Sigmoid colon (tissue), 7 donors: ENCODE measurements at places on chromosomes 6 and 20. TPM values are rescaled to one million over a fixed set of nuclear protein-coding genes. Genes with fewer than 3 reads are reported as not detected.

SIRPD gene
- total RNA-seq, result not detected

PLG gene
- total RNA-seq, result not detected

THBS2 gene
- 46.6 TPM for total RNA-seq

MLIP gene
- total RNA-seq, result 0.71 TPM

KIF13A gene
- 67.3 TPM for total RNA-seq

CDKN1A gene
- total RNA-seq, result 35.7 TPM

GRCh38 chr6:48186746-48187145, 75.7 kb upstream of the PTCHD4 start:
- no peak for DNase-seq

- DNase-seq, result no peak
These were observed 84.1 kb downstream of the PRDM1 start for GRCh38 chr6:106170030-106170791.

GRCh38 chr6:167094436-167094819, 28.5 kb upstream of the CCR6 start:
- DNase-seq, result no peak

- peak; percentile 96 for DNase-seq
These were observed 109.9 kb downstream of the NOL4L start for GRCh38 chr20:32474967-32475811.

- DNase-seq, result peak; percentile 92
These were observed at the start of gene PRRC2A for GRCh38 chr6:31620586-31621319. Gene PRRC2A, plus strand, starts transcription at chr6:31620715. Its CDS starts 2,075 bp downstream, at chr6:31622790.

DNA sequence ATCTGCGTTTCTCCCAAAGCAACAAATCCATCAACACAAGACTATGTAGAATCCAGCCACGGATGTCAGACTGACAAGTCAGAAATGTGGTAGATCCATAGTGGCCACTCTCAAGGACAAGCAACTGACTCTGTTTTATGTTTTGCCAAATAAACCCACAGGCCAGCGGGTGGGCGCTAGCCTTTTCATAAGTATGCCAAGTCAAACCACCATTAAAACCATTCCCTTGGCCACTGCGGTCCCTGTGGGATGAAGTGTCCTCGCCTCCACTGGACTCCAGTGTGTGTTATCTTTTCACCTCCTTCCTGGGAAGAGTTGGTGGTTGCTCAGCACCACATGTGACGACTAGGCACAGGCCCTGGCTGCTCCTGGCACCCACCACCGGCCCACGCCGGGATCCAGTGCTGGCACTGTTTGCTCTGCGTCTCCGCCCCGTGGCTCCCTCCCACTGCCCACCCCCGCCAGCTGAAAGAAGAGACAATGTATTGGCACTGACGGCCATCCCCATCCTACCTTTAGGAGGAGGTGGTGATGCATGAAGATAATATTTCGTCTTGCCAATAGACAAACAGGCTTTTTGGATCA, 103.4 kb downstream of the FOXC1 start:
- DNase-seq, result no peak

- DNase-seq, result peak; percentile 68
These were observed 628 bp downstream of the RBM24 start for GRCh38 chr6:17281497-17282481.

GRCh38 chr20:33163856-33164762, 3.9 kb upstream of the BPIFA2 start:
- no peak for DNase-seq

- no peak for DNase-seq
These were observed 1.9 kb upstream of the ELOVL4 start for GRCh38 chr6:79949233-79949632.

GRCh38 chr20:10987651-10988383, 314.0 kb upstream of the JAG1 start:
- DNase-seq, result no peak

DNA sequence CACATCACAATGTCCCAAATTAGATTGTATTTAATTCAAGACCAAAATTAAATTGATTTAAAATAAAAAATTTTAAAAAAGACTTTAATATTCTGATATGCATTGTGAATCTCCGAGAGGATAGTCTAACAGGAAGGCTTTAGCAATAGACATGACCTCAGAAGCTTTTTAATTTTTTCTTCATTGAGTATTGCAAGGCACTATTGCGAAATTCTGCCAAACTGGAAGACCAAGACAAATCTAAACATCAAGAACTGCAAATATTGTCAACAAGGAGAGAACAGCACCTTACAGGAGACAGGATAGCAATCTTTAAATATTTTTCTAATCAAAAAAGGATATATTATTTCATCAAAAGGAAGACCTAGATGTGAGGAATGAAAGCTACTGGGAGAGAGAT, 56.9 kb downstream of the BMP5 start:
- no peak for DNase-seq

DNA sequence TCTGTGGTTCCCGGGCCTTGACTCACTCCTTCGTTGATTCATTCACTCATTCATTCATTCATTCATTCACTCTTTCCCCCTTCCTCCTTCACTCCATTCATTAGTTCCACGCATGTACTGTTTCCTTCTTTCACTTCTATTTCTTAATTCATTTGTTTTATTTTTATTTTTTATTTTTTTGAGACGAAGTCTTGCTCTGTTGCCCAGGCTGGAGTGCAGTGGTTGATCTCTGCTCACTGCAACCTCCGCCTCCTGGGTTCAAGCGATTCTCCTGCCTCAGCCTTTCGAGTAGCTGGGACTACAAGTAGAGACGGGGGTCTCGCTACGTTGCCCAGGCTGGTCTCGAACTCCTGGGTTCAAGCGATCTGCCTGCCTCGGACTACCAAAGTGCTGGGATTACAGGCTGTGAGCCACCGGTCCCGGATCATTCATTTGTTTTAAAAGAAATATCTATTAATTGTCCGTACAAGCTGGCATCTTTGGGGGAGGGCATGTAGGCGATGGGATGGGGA, 427 bp upstream of the NFKBIE start:
- DNase-seq, result no peak

GRCh38 chr20:21339499-21339898, 36.4 kb downstream of the XRN2 start:
- DNase-seq, result no peak

DNA sequence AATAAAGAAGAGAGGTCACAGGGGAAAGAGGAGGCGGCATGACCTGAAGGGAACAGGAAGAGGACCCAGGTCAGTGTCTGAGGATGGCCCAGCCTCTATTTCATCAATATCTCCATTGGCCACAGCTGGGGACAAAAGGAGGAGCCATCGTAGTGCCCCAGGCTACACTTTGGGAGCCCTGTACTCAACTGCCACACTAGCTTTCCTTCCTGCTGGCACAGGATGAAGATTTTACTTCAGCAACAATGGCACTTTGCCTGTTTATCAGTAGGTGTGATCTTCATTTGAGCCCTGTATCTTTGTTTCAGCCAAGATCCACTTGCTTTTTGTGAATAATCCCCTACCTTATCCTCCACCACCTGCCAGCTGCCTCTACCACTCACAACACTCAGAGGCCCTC, 35.4 kb upstream of the RCAN2 start:
- no peak for DNase-seq

DNA sequence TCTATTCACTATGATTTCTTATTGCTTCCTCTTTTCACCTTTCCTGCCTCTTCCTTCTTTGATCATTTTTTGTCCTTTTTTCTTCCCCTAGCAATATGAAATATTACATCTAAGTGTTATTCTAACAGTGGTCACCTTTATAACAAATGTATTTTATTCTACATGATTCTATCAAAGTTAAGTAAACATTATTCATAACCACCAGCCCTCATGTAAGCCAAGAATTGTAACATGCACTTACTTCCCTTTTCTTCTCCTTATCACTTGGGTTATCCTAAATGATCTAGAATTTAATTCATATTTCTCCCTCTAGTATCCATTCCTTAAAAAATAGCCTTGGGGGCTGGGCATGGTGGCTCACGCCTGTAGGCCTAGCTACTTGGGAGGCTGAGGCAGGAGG, 88.3 kb upstream of the SLC22A23 start:
- DNase-seq, result no peak

GRCh38 chr6:43359831-43360230, 9.6 kb downstream of the ZNF318 start:
- no peak for DNase-seq
